ENCODE measurements at places on chromosomes 5 and 9.

DNA sequence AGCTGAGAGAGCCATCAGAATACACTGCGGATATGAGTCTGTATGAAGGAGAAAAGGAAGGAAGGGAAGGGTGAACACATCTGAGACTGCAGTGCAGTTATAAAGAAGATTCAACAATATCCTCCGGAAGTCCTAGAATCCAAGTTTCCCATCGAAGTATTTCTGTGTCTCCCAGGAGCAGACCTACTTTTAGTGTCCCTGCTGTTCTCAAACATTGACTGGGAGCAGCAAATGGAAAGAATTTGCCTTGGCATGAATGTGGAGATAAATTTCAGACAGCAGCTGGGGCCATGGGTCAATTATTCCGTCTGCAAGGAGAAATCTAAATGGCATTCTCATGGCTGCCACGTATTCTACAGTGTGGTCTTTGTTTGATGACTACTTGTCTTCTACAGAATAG is 478.1 kb upstream of the SMC2 start:
- DNase-seq = peak; percentile 47

DNA sequence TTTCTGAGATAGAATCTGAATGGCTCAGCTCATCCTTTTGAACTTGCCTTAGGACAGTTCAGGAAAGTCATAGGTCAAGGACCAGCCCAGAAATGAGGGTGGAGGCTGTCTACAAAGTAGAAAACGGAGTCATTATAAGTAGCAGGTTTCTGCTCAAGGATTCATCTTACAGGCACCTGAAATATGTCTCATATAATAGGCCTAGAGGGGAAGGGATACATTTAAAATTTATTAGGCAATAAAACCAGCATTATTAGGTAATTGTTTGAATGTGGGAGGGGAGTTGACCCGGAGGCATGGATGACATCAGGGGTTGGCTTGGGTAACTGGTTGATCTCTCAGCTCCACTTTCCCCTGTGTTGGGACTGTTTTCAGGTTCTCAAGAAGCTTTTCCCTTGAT is 11.9 kb upstream of the GALNT10 start:
- DNase-seq = no peak

DNA sequence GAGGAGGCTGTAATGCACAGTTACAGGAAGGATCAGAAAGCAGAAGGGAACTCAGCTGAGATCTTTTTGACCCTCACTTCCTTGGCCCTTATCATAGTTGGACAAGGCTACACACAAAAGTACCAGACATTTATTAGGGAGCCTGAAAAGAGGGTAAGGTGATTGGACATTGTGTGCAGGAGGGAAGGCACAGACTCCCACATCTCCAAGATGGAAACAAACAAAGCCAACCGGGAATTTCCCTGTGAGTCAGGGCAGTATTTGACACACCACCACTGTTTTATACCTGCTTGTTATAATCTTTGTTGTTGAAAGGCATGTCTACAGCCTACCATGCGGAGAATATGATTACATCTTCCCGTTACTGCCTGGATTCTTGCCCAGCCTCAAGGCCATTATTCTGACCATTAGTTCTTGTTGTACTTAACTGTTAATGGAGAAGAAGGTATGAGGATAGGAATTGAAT is 3.0 kb upstream of the CCNG1 start:
- DNase-seq = no peak

GRCh38 chr5:168813184-168813968 is 234.2 kb upstream of the PANK3 start:
- DNase-seq = no peak

DNA sequence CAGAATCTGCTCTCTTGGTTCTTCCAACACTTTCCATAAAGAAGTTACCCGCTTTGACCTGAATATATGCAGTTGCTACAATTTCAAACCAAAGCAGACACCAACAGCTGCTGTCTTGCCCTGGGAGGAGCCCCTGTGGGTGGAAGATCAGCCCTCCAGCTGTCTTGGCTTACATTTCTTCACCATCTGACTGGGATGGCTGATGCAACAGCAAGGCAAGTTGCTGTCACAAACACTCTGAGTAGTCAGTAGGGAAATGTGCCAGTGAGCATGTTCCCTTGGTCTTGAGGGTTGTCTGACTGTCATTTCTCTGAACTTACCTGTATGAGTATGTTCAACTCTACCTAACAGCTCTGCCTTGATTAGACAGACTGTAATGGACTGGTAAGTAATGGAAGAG is 152.9 kb downstream of the SGCD start:
- DNase-seq = peak; percentile 32

GRCh38 chr5:153659039-153659736 is 168.7 kb downstream of the GRIA1 start:
- no peak for DNase-seq

- DNase-seq = no peak
These were observed 202.4 kb downstream of the GLIS3 start for GRCh38 chr9:4097515-4097914.
